ENCODE measurements at places on chromosomes 4 and X.

DNA sequence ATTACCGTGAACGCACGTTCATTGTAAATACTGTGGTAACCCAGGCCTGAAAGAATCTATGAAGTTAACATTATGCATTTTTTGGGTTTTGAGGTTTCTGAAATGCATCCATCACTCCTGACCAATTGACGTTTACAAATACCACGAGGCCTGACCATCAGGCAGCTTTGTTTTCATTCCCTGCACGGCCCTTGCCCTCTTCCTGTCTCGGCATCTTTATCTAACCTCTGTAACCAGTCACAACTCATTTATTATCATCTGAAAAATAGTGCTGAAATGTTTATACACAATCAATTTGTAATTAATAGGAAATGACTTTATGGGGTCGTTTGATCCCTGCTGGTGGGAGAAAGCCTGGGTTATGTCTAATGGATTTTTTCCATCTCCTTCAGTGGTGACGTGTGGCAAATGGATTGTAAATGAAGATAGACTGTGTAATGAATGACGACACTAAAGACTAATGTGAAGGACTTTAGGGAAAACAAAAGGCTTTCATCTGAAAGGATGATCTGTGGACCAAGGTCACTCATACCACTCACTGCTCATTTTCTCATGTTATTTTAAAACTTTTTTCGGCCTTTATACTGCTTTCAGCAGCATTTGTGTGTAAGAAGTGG lies 102.7 kb upstream of the SORBS2 start:
- no peak for DNase-seq

DNA sequence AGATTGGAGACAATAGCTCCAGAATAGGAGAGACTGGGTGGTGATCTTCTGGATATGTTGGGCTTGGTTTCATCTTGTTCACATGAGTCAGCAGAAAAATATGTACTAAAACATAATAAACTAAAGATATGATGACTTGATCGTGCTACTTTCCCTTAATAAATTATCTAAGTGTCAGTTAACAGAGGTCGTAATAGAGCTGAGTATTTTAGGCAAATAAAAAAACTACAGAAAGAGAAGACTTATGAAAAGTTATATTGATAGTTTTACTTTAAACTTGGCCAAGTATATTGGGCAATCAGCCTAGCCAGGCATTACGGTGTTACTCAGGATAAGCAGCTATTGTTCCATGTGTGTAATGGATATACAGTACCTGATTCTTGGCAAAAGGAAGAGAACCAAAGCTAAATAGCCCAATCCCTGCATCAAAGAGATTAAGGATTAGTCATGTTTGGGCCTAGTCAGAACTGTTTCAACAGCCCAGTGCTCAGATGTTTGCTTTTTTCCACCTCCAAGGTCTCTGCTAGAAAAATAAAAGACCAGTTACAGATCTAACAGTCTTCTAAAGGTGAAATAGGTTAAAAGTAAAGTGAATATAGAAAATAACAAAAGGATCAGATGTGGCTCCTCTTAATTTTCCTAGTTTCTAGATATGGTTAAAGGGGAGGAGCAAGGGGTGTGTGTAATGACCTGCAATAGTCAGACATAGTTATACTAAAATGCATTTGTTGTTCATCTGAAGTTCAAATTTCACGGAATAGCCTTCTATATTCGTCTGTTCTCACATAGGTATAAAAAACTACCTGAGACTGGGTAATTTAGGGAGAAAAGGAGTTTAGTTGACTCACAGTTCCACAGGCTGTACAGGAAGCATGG lies 262.6 kb downstream of the ADGRL3 start:
- no peak for DNase-seq

DNA sequence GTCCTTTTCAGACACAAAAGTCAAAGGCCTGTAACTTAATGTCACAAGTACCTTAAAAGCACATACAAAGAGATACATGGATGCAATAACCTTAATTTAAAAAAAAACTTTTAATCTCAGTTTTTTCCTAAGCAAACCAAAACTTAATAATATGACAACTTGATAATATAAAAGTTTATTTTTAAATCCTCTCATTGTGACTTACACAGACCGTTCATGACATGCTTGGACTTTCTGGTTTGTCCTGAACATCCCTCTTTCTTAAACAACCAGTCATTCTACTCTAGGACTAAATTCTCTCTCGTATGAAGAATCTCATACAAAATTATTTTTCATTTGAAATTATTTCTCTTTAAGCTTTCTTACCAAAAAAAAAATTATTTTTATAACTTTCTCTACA lies 43.1 kb upstream of the CYP2U1 start:
- no peak for DNase-seq

- no peak for DNase-seq
Measured at GRCh38 chrX:28042826-28043564, 61.7 kb upstream of the DCAF8L1 start.

DNA sequence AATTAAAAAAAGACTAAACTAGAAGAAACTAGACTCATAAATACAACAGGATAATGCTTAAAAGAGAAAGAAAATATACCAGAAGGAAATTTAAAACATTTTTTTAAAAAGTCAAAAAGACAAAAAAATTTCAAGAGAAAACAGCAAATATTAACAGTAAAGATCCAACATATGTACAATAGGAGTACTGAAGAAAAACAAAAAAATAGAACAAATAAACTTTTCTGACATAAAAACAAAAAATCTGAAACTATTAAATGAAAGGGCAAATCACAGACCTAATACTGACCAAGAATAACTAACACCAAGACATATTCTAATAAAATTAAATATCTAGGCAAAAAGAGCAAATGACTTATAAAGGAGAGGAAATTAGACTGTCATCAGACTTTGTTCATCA lies 11.5 kb downstream of the DNAJB14 start:
- DNase-seq, result no peak

GRCh38 chr4:143354990-143355389 lies 18.3 kb downstream of the GAB1 start:
- DNase-seq, result no peak

- DNase-seq, result no peak
Measured at GRCh38 chr4:184387351-184387750, 87.0 kb downstream of the IRF2 start.

DNA sequence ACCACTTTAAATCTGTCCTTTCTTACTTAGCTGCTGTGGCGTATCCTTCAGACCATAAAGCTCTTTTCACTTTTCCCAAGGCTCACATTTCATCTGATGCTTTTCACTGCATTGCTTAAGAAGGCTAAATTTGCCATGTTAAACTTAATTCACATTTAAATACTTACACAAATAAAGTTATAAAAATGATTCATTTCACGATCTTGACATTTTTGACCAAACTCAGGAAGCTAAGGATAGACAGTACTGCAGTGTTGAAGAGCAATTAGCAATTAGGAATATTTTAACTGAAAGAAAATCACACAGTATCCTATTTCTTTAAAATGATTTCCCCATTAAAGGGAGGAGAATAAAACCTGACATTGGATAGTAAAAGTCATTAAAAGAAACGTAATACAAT lies 1038.6 kb downstream of the STPG2 start:
- no peak for DNase-seq

- DNase-seq, result no peak
Measured at GRCh38 chr4:139593091-139593564, 37.1 kb upstream of the SETD7 start.

DNA sequence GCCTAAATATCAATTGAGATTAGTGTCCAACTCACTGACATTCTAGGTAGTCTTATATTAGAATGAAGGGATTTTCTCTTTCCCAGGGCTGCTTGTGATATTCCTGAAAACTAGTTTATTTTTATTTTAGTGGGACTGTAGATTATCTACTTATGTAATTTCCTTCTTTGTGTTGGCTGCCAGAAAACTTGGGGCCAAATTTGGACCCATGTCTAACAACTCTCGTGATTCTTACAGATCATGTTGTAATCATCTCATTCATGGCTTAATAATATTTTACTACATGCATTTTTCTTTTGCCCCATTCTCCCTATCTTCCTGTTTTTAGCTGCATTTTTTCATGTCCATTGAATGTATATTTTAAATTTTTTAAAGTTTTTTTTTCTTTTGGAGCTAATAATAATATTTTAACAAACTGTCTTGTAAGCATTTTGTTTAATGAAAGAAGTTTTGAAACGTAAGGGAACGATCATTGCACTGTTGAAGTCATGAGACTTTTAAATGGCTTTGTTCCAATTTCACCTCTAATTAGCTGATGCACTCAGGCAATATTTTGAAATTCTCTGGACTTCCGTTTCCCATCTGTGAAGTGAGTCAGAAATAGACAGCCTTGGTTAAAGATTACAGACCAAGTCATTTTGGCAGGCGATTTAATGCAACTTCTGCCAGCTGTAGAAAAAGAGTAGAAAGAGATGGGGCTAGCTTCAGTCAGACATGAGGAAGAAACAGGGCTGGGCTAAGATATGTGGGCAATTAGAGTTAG lies 14.3 kb upstream of the TDO2 start:
- DNase-seq, result no peak

DNA sequence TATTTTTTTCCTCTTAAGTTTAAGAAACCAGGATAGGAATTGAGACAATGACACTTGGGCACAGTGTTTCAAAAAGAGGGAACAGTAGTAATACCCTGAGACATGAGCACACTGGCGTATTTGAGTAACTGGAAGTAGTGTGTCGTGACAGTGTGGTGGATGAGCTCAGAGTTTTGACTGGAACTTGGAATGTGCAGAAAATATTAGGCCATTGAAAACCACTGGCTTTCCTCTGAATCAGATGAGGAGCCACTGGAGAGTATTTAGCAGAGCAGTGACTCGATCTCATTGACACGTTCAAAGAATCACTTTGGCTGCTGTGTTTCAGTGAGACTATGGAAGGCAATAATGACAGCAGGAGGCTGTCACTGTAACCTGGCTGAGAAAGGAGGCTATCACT lies 1531.2 kb downstream of the STIM2 start:
- no peak for DNase-seq

DNA sequence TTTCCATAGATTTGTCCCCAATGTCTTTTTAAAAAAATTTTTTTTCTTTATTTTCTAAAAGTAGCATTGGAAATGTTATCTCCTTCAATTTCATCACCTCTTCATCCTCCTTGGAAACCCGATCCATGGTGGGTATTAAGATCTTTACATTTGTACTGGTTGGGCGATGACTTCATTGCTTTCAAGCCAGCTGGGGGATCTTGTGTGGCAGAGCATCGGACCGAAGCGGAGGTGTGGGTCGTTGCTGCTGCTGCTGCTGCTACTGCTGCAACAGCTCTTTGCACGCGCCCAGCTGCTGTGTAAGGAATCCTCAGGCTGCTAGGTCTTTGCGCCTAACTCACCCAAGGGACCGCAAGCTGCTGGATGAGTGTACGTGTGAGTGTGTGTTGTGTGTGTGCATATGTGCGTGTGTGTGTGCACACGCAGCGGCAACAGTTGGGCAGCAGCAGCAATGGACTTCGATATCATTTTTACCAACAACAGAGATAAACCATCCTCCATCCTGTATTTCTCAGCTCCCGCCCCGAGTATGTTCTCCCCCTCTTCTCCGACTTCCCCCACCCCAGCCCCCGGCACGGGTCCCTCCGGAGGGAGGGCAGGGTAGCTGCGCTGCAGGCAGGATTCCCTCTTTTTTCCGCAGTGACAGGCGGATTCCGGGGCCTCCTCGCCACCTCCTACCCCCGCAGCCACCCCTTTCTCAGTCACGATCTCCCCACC lies 768 bp upstream of the CDKL5 start:
- no peak for DNase-seq

GRCh38 chr4:52311464-52312125 lies 260.5 kb downstream of the SPATA18 start:
- no peak for DNase-seq

GRCh38 chr4:5471691-5472090 lies 236.7 kb downstream of the EVC2 start:
- no peak for DNase-seq

DNA sequence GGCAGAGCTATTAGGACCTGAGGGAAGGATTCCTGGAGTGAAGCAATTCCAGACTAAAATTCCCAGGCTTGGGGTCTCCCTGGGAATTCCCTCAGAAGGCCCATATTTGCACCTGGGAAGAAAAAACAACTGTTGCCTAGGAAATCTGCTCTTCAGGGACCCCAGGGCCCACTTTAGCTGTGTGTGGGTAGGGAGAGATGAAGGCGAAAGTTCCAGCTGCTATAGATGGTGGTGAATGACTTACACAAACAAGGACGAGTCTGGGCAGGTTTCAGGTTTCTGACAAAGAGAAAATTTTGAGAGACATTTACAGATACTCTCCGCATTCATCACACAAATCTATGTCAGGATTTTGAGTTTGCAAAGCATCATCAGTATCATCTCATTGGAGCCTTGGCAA lies 126.1 kb downstream of the GPC3 start:
- DNase-seq, result no peak

DNA sequence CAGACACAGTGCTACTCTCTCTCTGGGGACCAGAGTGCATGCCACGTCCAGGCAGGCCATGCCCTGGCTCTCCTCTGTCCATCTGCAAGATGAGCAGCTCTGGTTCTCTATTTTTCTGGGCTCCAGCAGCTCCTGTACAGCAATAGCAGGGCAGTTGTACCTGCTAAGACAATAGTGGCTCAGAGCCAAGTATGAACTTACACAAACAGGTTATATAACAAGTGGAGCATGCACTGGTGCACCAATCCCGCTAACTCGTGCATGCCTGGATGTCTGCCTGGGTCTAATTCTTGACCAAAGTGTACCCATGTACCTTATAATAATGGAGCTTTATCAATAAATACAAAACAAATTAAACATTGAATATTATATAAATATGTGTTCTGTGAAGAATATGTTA lies 392.3 kb downstream of the CENPC start:
- no peak for DNase-seq

DNA sequence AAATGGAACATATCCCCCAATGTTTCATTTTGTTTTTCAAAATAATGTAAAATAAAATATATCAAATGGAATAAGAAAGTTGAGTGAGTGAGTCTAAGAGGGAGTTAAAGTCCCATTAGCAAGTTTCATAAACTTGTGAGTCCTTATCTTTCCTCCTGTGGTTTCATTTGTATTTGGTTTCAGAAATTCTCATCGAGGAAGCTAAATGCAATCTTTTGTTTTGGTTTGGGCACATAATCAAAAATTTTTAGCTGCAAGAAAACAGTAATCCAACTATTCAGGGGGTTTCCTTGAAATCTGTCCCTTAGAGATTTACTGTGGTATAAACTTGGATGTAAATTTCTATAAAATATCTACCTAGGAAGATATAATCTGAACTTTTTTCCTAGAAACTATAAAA lies 124.2 kb downstream of the CAMK2D start:
- DNase-seq, result no peak

DNA sequence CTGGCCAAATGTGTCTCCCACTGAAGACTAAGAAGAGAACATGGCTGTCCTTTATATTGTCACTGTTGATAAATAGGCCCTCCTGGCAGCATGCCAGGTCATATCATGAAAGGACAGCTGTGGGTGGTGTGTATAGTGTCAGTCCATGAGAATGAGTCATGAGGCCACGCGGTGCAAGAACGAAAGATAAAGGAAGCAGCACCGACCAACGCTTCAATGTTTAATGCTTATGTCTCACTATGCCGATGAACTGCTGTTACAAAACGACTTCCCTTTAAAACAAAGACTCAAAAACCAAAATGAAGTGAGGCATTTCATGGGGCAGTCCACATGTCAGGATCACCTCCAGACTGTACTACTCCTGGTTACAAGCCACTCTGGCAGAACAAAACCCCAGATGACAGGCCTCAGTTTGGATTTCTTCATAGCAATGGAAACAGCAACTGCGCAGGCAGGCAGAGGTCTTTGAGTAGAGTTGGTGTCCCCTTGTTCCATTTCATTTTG lies 5.2 kb upstream of the TCEANC start:
- DNase-seq, result no peak

All from GOT3 (cell line).